ENCODE measurements at places on chromosomes 12 and 14.

DNA sequence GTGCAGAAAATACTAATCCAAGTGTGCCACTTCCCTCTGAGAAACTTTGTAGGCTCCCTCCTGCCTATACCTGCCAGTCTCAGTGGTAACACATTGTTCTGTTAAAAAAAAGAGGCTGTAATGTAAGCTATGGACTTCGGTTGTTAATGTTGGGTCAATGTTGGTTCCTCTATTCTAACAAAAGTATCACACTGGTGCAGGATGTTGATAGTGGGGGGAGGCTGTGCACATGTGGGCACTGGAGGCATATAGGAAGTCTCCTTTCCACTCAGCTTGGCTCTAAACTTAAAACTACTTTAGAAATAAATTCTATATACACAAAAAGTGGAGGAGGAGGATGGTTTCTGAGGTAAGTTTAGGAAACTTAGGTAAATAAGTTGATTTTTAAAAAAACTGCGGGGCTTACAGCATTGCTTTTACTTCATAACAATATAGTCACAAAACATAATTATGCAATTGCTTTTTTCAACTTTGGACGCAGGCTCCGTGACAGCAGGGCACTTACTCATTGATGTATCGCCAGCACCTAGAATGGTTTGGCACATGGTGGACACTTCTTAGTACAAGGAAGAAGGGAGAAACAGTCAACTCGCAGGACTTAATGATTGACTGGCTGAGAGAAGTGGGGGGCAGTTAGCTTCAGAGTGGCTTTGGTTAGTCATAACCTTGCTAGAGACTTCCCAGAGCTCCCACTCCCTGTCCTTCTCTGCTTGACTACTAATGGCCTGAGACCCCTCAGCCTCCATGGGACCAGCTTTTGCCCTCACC, 7.9 kb upstream of the NYNRIN start:
- no peak for DNase-seq

DNA sequence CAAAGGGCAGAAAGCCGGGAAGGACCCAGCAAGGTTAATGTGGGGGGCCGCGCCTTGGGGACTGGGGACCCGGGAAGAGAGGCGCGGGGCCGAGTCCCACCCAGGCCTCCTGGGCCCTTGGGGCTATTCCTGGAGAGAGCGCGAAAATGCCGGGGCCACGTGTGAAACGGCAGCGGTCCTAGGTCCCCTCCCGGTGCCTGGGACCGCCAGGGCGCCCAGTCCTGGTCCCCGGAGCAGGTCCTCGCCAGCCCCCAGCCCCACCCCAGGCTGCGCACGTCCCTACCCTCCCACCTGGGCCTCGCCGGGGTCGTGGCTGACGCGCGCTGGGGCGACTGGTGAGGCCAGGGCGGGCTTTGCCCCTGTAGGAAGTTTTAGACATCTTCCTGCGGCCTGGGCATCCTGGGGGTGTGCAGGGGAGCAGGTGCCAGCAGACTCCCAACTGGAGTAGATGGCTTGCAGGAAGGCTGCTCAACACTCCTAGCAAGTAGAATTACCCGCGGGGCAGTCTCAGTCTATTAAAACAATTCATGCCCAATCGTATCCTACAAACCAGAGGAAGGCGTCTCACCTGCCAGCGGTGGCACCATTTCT, 708 bp downstream of the FAR2 start:
- peak; percentile 19 for DNase-seq

DNA sequence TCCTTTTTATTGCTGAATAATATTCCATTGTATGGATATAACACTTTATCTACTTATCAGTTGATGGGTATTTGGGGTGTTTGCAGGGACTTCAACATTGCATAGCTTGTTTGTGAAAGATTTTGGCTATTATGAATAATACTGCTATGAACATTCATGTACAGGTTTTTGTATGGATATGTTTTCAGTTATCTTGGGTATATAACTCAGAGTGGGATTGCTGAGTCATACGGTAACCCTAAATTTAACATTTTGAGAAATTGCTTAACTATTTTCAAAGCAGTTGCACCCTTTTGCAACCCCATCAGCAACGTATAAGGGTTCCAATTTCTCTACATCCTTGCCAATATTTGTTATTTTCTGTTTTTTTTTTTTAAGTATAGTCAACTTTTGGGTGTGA, 27.3 kb upstream of the HELB start:
- no peak for DNase-seq

- no peak for DNase-seq
These were observed 22.9 kb downstream of the ANKRD9 start for GRCh38 chr14:102486513-102487203.

- DNase-seq, result peak; percentile 5
These were observed 45.0 kb downstream of the TRAFD1 start for GRCh38 chr12:112170376-112170775.

- no peak for DNase-seq
These were observed 45.1 kb upstream of the CPM start for GRCh38 chr12:68977909-68978610.

DNA sequence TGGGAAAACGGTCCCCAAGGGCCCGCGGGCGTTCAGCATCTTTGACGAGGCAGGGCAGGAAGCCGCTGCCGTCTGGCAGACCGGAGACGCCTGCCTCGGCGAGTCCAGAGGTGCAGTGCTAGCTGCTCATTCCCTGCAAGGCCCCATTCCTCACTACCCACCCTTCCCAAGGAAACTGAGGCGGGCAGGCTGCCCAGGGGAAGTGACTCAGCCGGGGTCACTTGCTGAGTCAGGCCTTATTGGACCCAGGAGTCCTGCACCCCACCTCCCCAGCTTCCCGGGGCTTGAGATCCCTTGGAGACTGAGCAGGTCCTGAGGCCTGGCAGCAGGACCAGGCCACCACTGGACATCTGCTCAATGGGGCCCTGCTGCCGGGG, 3.7 kb downstream of the SH2B3 start:
- DNase-seq, result no peak

- no peak for DNase-seq
These were observed 142.5 kb downstream of the PIWIL1 start for GRCh38 chr12:130480231-130480630.

DNA sequence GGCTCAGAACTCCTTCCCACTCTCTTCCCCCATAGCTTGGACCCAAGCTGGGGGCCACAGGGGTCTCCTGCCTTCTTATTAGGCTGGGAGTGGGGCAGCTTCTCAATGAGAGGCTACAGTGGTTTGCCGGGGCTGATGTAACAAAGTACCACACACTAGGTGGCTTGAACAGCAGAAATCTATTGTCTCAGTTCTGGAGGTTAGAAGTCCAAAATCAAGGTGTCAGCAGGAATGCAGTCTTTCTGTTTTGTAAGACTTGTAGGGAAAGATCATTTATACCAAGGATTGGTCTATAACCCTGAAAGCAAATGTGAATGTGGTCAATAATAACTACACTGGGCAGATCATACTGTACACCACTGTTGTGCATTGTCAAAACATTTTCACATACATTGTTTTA, 124.5 kb upstream of the ARHGAP5 start:
- DNase-seq, result no peak

DNA sequence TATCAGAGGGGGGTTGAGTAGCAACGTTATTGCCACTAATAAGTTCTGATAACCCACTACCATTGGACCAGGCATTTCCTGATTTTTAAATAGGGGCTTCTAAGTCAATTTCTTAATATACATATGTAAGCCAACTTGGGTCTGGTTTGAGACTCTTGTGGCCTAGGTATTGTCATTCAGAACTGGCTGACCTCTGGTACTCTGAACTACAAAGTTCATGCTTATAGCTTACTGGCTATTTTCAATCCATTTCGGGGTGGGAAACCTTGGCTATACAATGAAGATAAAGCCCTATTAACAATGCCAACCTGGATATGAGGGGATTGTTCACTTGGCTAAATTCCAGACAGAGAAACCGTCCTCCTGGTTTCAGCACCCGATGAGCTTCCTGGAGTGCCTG, 8.7 kb downstream of the DYNLL1 start:
- DNase-seq, result no peak

DNA sequence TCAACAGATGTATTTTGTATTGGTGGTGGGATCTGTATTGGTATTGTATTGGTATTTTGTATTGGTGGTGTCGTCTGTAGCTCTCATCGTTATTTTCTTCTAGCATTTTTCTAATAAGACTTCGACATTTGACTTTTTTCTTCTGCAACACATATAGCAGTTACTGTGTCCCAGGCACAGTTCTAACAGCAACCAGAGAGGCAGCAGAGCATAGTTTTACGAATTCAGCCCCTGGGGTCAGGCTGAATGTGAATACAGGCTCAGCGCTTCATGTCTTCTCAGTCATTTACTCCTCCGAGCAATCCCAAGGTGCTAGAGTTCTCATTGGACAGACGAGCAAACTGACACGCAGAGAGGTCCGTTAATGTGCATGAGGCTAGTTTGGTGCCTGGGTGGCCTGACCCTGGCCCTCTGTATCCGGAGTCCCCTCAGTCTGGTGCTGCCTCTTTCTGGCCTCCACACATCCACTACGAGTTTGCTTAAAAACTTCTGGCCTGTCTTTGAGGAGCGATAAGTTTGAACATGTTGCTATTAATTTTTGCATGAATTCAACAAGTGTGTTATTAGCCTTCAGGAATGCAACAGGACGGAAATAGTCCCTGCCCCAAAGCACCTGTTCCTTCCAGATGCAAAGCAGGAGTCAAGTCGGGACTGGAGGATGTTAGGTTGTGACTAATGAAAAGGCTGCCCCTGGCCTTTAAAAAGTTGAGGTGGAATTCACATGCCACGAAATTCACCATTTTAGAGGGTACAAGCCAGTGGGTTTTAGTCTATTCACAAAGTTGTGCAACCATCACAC, 87.0 kb downstream of the GLT1D1 start:
- no peak for DNase-seq

GRCh38 chr12:107541001-107541705, 144.4 kb upstream of the PWP1 start:
- DNase-seq, result no peak

GRCh38 chr14:34228650-34228976, 233.4 kb downstream of the SPTSSA start:
- DNase-seq, result no peak

DNA sequence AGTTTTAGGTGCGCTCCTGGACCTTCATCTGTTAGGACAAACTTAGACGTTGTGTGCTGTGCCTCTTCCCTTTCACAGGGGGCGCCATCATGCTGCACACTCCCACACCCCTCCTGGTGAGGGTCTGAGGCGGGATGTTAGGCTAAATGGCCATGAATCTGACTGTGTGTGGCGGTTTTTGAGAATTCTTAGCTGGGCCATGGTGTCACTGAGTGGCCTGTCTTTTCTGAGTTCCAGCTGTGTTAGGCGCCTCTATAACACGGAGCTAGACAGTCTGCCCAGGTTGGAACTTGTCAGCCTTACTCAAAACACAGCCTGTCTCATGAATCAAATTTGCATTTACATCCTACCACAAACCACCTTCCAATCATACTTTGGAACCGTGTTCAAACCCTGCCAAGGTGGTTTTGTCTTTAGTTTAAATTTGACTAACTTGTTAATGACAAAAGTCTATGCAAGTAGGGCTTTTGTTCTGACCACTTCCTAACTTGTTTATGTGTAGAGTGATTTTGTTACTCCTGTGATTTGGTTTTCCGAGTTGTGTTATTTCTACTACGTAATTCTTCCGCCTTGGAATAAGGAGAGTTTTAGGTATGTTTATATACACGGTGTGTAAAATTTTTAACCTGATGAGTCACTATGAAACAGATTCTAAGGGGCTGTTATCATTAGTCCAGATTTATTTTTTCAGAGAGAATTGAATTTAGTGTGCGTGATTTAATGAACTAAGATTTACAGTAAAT, 19.6 kb downstream of the ACVR1B start:
- peak; percentile 53 for DNase-seq

- no peak for DNase-seq
These were observed 20.3 kb upstream of the DRAM1 start for GRCh38 chr12:101857043-101857558.

- no peak for DNase-seq
These were observed 281.1 kb upstream of the RTL1 start for GRCh38 chr14:101184572-101184971.

DNA sequence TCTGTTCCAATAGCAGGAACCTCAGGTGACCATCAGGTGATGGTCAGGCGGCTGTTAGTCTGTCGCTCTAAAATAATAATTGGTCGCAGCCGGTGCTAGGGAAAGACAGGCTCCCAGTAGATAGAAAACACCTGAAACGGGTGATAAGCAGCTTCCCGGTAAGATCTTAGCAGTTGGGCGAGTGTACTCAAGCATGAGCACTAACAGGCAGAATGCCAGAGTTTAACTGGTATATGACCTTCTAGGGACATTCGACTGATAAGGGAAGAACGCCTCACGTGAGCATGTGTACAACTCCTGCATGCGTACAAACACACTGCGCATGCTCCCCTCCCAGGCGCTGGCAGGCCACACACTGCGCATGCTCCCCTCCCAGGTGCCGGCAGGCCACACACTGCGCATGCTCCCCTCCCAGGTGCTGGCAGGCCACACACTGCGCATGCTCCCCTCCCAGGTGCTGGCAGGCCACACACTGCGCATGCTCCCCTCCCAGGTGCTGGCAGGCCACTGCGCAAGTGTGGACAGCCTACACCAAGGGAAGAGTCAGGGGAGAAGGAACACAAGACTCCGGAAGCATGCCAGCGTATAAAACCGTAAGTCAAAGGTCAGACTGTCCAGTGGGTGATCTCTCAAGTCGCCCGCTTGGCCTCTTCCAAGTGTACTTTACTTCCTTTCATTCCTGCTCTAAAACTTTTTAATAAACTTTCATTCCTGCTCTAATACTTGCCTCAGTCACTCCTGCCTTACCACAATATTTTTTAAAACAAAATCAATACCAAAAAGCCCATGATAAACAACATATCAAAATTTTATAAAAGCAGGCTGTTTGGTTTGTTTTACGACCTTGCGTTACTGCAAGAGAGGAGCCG, 24.5 kb downstream of the GPRC5D start:
- peak; percentile 64 for DNase-seq

GRCh38 chr14:52695481-52696091, at the start of gene ERO1A:
TSS of gene ERO1A (minus strand) at chr14:52695558. CDS start at chr14:52695481, 77 bp downstream.
- peak; percentile 71 for DNase-seq

- no peak for DNase-seq
These were observed 316.2 kb upstream of the NAV3 start for GRCh38 chr12:77514511-77514910.

DNA sequence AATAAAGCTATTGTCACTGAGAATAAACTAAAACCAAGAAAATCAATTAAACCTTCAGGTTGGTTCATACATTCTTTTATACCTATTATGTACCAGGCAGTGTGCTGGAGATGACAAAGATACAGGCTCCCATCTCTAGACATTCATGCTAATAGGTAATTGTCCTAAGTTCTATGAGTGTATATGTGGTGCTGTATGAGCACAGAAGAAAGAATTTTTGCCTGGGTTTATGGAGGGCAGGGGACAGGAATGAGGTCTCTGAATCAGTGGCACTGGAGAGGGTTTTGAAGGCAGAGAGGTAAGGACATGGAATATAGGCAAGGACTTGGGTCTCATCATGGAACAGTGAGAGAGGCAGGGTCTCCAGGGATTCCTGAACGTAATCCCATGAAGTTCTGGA, 38.7 kb downstream of the MAP1LC3B2 start:
- DNase-seq, result no peak

GRCh38 chr12:25495331-25496097, 57.6 kb downstream of the LMNTD1 start:
- DNase-seq, result no peak

DNA sequence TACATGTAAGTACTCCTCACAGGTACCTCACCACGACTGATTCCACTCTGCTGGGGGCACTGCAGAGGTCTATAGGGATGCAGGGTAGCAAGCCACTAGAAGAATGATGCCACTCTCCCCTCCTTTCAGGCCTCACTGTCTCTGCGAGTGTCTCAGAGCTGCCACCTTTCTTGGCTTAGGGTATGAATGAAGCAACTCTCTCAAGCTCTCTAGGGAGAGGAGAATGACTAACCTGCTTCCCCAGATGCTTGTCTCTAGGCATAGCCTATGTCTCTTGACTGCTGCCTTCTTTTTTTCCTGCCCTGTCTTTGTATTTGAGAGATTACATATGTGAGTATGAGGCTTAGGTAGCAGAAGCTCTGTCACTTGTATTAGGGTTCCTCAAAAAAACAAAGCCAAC, 566.5 kb upstream of the ATP2B1 start:
- DNase-seq, result no peak
